Endothelial cell (in vitro differentiated cells): ENCODE measurements at places on chromosomes 5 and 9. TPM values are rescaled to one million over a fixed set of nuclear protein-coding genes. Genes with fewer than 3 reads are reported as not detected.

- H3K4me1 ChIP-seq = no peaks in the 10 kb centered on the region
- DNase-seq = no peak
- no peaks in the 10 kb centered on the region for H3K36me3 ChIP-seq
- H3K27ac ChIP-seq = no peak overlapping the region
Observed at GRCh38 chr9:123284656-123285055, 16.3 kb upstream of the STRBP start.

DNA sequence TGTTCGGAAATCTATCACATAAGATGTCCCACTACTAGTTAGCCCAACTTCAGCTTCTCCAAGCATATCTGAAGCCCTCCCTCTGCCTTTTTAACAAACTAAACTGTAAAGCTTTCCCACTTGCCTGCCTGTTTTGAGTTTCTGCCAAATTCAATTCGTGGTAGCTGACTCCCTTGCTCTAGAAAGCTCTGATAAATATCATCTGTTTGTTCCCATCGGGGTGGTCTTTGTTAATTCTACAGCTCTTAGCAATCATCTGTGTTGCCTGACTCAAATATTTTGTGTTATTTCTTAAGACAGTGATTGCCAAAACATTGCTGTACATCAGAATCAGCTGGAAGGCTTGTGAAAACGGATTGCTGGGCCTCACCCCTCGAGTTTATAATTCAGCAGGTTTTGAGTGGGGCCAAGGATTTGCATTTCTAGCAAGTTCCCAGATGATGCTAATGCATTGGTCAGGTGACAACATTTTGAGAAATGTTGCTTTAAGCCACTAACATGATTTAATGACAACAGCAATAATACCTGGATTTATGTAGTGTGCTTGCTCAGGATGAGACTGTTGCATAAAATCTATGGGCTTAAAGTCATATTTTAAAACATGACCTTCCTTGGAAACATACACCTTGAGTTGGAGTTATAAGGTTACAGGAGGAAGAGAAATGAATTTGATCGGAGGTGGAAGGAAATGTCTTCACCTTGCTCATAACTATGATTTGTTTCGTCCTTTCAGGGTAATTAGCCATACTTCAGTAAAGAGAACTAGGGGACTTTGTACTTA lies 631.9 kb downstream of the PSAT1 start:
- H3K36me3 ChIP-seq = no peaks in the 10 kb centered on the region
- H3K4me3 ChIP-seq = no peak overlapping the region
- H3K4me1 ChIP-seq = no peaks in the 10 kb centered on the region
- no peak overlapping the region for H3K27ac ChIP-seq
- H3K27me3 ChIP-seq = no peaks in the 10 kb centered on the region

DNA sequence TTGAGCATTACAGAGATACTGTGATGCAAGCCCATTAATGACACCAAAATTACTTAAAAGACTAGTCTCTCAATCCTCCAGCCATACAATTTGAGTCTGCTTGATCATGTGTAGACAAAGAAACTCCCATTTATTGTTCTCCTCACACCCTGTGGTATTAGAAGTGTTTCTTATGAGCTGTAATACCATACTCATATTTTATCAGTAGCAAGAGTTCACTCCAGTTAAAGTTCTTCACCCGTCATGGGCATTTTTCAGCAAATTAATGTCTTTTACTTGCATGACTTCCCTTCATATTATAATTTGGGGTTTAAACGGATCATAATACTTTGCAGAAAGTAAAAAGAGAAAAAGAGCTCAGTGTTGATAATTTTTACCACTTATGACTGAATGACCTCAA lies 242.9 kb downstream of the BNC2 start:
- H3K27ac ChIP-seq = no peak overlapping the region
- no peak overlapping the region for H3K4me3 ChIP-seq
- H3K4me1 ChIP-seq = peaks cover 27% of the 10 kb centered on the region
- H3K27me3 ChIP-seq = peaks cover 2% of the 10 kb centered on the region

DNA sequence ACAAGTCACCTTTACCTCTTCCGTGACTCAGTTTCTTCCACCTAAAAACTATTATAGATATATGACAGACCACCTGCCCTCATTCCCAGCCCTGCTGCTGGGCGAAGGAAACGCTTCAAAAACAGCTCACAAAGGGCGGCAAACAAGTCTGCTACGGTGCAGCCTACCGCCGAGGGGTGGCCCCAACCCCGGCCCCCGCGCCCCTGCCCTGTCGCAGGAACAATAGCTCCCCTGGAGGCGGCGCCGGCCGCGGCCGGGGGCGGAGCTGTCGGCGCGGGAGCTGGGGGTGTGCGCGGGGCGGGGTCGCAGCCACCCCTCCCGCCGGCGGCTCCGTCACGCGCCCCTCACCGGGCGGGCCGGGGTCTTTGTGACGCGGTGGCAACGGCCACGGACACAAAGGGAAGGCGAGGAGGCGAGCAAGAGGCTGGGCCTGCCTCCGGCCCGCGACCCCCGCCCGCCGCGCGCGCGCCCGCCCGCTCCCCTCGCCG lies at the start of gene TMEFF1:
TSS of gene TMEFF1 (plus strand) at position 362 of the 488 bp plus-strand sequence. CDS start 396 bp downstream, outside the sequence.
- peak within 1 kb of the TSS; percentile 99 for H3K4me3 ChIP-seq
- H3K27me3 ChIP-seq = peaks cover 12% of the 10 kb centered on the region
- H3K27ac ChIP-seq = peak within 1 kb of the TSS; percentile 72

Gene KCNV2
- not detected for total RNA-seq

GRCh38 chr5:56126487-56127179 lies 106.5 kb downstream of the ANKRD55 start:
- no peaks in the 10 kb centered on the region for H3K36me3 ChIP-seq
- H3K27ac ChIP-seq = no peak overlapping the region
- DNase-seq = no peak
- peaks cover 2% of the 10 kb centered on the region for H3K27me3 ChIP-seq

DNA sequence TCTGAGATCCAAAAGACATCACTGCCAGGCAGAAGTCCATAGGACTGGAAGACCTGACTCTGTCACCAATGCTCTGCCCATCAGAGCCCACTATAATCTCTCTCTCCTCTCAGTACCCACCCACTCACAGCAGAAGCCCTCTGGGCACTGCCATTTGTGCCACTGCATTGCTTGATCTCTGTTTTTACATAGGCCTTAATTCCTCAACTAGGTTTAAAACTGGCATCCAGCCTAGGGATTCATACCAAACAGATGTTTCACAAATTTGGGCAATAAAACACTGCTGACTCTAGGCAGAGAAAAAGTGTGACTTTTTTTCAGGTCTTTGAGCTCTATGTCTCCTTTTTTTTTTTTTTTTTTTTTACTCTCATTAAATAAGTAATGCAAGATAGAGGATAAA lies 91.1 kb upstream of the RANBP3L start:
- H3K36me3 ChIP-seq = no peaks in the 10 kb centered on the region
- H3K27me3 ChIP-seq = peaks cover 2% of the 10 kb centered on the region
- no peak for DNase-seq
- no peak overlapping the region for H3K4me3 ChIP-seq

Gene TMEM171
- total RNA-seq = not detected

DNA sequence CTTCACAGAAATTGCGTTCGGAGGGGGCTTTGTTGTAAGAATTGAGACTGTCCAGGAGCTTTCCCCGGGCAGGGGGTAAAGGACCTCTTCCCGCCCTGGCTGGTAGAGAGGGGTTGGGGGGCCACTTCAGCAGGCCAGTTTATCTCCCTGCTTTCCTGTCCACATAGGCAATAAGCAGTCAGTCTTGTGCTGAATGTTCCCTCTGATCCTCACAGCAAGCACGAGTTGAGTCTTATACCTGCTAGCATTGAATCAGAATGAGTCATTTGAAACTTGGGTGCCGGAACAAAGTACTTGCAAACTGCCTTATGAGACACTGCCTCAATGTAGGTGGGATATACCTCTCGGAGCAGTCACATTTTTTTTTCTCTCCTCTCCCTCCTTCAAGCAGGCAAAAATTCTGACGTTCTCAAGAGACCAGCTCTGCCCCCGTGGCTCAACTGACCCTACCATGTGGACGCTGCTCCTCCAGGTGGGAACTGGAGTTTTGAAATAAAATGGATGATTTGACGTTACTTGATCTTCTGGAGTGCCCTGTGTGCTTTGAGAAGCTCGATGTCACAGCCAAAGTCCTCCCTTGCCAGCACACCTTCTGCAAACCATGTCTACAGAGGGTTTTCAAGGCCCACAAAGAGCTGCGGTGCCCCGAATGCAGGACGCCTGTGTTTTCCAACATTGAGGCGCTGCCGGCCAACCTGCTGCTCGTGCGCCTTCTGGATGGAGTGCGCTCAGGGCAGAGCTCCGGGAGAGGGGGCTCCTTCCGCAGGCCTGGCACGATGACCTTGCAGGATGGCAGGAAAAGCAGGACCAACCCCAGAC lies 1.3 kb downstream of the SH3RF2 start:
- no peaks in the 10 kb centered on the region for H3K36me3 ChIP-seq
- peaks cover 4% of the 10 kb centered on the region for H3K27me3 ChIP-seq
- H3K4me1 ChIP-seq = peaks cover 3% of the 10 kb centered on the region
- H3K4me3 ChIP-seq = no peak overlapping the region

Gene PPP1R26
- total RNA-seq = 21.5 TPM

Gene MLANA
- not detected for total RNA-seq

DNA sequence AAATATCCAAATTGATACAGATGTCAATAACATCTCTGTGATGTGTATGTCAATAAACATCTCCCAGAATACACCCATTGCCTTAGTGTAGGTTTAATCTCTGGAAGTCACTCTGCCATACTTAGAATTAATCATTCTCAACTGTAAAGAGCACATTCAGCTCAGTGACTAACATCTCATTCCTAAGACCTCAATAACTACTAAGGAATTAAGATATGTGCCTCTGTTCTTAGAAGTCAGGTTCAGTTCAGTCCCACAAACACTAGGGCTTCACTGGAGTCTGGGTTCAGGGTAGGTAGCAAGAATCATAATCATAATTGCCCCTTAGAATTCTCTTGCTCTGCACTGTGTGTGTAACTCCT lies 31.7 kb downstream of the UGCG start:
- H3K4me1 ChIP-seq = peaks cover 4% of the 10 kb centered on the region
- no peak overlapping the region for H3K4me3 ChIP-seq
- H3K27me3 ChIP-seq = no peaks in the 10 kb centered on the region

DNA sequence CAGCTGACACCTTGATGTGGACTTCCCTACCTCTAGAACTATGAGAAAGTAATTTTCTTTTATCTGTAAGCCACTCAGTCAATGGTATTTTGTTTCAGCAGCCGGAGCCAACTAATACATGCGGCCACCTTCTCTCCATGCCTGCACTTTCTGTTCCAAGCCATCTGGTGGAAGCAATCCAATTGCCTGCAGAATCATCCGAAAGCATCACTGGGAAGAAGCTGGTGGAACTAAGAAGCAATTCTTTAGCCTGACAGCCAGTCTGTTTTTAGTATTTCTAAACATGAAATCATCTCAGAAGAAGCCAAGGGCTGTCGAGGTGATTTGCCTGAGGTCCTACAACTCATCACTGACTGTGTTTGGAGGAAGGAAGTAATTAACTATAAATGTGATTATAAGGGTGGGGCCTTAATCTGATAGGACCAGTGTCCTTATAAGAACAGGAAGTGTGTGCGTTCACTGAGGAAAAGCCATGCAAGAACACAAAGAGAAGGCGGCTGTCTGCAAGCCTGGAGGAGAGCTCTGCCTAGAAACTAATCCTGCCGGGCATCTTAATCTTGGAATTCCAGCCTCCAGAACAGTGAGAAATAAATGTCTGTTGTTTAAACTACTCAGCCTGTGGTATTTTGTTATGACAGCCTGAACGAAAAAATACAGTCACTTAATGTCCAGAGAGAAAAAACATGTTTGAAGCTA lies 49.1 kb downstream of the NXNL2 start:
- H3K27me3 ChIP-seq = peaks cover 2% of the 10 kb centered on the region
- DNase-seq = no peak
- no peak overlapping the region for H3K4me3 ChIP-seq
- peaks cover 8% of the 10 kb centered on the region for H3K4me1 ChIP-seq
- H3K36me3 ChIP-seq = no peaks in the 10 kb centered on the region

Gene SLC25A46
- total RNA-seq = 31.6 TPM

Gene IFNK
- total RNA-seq = not detected

DNA sequence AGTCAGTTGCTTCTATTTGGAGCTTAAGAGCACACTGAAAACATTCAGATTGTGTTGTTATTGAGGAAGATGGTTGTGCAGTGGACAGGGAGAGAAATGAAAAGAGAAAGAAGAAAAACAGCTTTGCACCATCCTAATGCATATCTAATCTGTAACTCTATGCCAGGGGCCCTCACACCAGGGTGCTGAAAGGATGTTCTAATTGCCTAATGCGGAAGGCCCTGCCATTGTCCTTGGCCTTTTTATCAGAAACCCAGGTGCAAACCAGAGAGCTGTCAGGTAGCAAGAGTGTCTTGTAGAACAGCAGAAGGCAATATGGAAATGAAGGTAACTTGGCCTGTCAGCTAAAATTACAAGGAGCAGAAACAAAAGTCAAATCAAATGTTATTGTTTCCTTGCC lies 384.5 kb upstream of the PIK3R1 start:
- H3K4me3 ChIP-seq = no peak overlapping the region
- no peak for DNase-seq
- H3K27me3 ChIP-seq = no peaks in the 10 kb centered on the region
- no peaks in the 10 kb centered on the region for H3K4me1 ChIP-seq

Gene STPG3
- not detected for total RNA-seq

DNA sequence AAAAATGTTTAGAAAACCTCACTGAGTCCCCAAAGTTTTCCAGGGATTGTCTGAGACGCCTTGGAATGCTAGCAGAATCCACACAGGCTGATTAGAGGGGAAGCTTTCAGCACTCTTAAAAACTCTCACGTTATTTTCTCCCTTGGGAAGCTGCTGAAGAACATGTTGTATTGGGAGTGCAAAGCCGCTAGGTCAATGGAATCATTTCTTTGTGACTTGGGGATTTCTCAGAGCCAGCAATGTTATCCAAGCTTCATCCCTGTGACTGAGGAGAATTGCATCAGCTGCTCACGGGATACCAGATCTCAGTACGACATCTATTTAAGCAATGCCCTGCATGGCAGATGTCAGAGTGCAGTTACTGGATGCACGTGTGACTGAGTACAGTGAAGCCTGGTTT lies 426.4 kb upstream of the MPDZ start:
- H3K36me3 ChIP-seq = no peaks in the 10 kb centered on the region
- no peaks in the 10 kb centered on the region for H3K27me3 ChIP-seq
- H3K4me1 ChIP-seq = peaks cover 10% of the 10 kb centered on the region
- peak overlapping the region; percentile 16 for H3K27ac ChIP-seq
- no peak overlapping the region for H3K4me3 ChIP-seq
- DNase-seq = no peak

- H3K27me3 ChIP-seq = peaks cover 1% of the 10 kb centered on the region
- H3K4me3 ChIP-seq = no peak overlapping the region
- peaks cover 11% of the 10 kb centered on the region for H3K4me1 ChIP-seq
- peaks cover 18% of the 10 kb centered on the region for H3K36me3 ChIP-seq
Observed at GRCh38 chr9:112867275-112867991, 23.2 kb downstream of the SLC46A2 start.

Gene SLC9A3
- 1.1 TPM for total RNA-seq

Gene PCDHB15
- total RNA-seq = 10.5 TPM

GRCh38 chr5:128693764-128694163 lies 155.7 kb upstream of the FBN2 start:
- DNase-seq = no peak
- H3K4me3 ChIP-seq = no peak overlapping the region
- no peak overlapping the region for H3K27ac ChIP-seq
- peaks cover 3% of the 10 kb centered on the region for H3K27me3 ChIP-seq

GRCh38 chr9:132026932-132027585 lies 52.6 kb downstream of the MED27 start:
- peaks cover 3% of the 10 kb centered on the region for H3K36me3 ChIP-seq
- peaks cover 18% of the 10 kb centered on the region for H3K4me1 ChIP-seq
- H3K4me3 ChIP-seq = no peak overlapping the region
- H3K27me3 ChIP-seq = no peaks in the 10 kb centered on the region

Gene KCNMB1
- total RNA-seq = 1.1 TPM

Gene LRSAM1
- 22.6 TPM for total RNA-seq
